ENCODE measurements at places on chromosomes 3 and 15. TPM values are rescaled to one million over a fixed set of nuclear protein-coding genes. Genes with fewer than 3 reads are reported as not detected.

TF gene
- 0.22 TPM for total RNA-seq

ANKRD34C gene
- total RNA-seq, result not detected

FGF7 gene
- total RNA-seq, result 0.07 TPM

CFAP91 gene
- total RNA-seq, result 0.17 TPM

ACAP2 gene
- total RNA-seq, result 71.5 TPM

TGM4 gene
- total RNA-seq, result not detected

CORO2B gene
- total RNA-seq, result not detected

MAP6D1 gene
- total RNA-seq, result 1.1 TPM

PSTPIP1 gene
- total RNA-seq, result 224 TPM

MUSTN1 gene
- 3.0 TPM for total RNA-seq

MASP1 gene
- total RNA-seq, result not detected

DGKG gene
- total RNA-seq, result 0.78 TPM

SLC28A2 gene
- total RNA-seq, result not detected

RTP1 gene
- total RNA-seq, result not detected

C3orf22 gene
- total RNA-seq, result not detected

CX3CR1 gene
- total RNA-seq, result 12.4 TPM

Measured in T-helper 1 cell treated with Interleukin-12 subunit alpha and Interleukin-12 subunit beta and Interleukin-4 antibody, amounts not matched to agents 30 ng/mL and 1 ng/mL, for 36 hours (primary cell).